ENCODE measurements at places on chromosomes 3 and 15.

DNA sequence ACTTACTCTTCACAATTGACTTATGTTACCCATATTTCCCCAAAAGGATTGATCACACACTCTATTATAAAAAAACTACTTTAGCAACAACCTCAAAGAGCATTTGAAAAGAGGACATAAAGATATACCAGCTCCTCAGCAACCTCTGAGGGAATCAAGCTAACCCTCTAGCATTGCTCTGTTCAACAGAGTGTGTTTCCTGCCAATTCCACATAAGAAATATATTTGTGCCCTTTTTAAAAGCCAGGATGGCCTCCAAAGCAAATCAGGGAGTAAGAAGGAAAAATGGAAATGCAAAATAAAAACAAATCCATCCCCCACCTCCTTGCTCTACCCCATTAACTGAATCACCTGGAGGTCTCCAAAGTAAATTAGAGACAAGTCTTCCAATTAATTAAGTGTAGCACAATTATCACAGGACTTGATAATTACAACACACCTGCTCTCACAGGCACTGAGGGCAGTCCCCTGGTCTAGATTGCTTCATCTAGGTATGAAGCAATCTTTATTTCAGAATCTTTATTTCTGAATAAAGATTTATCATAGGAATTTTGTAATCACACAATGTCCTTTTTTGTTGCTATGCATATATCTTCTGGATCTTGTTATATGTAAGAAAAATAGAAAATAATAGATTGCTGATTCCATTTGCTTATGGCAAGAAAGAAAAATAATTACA lies 34.8 kb downstream of the GPR176 start:
- no peak for DNase-seq

DNA sequence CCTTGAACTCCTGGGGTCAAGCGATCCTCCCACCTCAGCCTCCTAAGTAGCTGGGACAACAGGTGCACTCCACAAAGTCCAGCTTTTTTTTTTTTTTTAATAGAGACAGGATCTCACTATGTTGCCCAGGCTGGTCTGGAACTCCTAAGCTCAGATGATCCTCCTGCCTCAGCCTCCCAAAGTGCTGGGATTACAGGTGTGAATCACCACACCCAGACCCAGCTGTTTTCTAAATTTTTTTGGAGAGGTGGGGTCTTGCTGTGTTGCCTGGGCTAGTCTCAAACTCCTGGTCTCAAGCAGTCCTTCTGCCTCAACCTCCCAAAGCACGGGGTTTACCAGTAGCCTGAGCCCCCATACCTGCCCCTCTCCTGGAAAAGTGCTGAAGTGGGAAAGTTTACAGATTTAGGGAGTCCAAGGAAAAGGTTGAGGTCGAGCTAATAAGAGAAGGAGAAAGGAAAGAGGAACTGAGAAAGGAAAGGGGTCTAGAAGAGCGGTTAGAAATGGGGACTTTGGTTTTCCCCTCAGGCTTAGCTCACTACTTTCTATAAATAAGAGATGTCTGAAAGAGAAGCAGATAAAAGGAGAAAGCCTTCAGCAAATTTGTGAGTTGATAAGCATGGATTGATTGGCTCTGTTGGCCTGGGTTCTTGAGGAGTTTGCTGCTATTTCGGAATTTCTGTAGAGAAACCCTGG lies 23.6 kb downstream of the UBE2E1 start:
- DNase-seq, result no peak

DNA sequence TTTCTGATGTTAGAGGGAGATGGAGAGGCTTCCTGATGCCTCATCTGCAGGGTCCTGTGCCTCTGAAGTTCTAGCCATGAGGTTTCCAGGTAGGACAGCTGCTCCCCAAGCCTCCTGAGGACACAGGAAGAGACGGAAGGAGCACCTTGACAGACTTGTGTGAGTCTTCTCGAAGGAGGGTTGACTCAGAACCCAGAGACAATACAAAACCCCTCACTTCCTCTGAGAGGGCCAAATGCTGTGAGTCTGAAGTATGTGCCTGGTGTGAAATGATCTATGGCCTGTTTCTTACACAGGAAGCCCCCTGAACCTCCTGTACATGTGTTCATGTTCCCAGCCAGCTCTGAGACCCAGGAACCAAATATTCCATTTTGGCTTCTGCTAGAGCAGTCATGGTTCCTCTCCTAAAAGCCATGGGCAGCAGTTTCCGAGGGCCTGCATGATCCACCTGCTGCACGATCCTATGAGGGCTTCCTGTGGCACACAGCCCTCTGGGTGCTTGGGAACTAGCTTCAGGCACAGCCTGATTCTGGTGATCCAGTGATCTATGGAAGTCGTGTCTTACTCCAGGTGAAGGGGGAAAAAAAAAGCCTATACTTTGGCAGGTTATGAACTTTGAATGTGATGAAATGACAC lies 62.2 kb downstream of the AAGAB start:
- no peak for DNase-seq

- DNase-seq, result no peak
These were observed 46.1 kb downstream of the CACNA2D3 start for GRCh38 chr3:54168451-54168850.

GRCh38 chr3:126133606-126134005 lies 46.8 kb downstream of the ALDH1L1 start:
- no peak for DNase-seq

GRCh38 chr3:88149101-88149508 lies 654 bp upstream of the C3orf38 start:
- no peak for DNase-seq

- no peak for DNase-seq
These were observed 28.0 kb downstream of the TFG start for GRCh38 chr3:100737334-100737733.

DNA sequence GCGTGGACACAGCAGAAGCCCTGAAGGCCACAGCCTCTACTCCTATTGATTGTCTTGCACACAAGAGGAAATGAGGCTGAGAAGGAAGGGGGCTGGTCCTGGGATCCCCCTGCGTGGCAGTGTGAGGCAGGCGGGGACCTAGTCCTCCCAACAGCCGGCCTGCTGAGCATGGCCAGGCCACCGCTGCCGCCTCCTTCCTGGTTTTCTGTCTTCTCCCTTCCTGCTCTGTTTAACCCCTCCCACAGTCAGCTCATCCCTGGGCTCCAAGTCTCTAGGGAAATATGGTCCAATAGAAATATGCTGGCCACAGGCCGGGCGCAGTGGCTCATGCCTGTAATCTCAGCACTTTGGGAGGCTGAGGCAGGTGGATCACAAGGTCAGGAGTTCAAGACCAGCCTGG lies 42.1 kb upstream of the HES1 start:
- DNase-seq, result no peak

GRCh38 chr3:24480497-24480896 lies 14.2 kb downstream of the THRB start:
- no peak for DNase-seq

- DNase-seq, result no peak
These were observed 257.2 kb downstream of the RBMS3 start for GRCh38 chr3:29537889-29538609.

GRCh38 chr3:150607267-150608065 lies 4.3 kb downstream of the SELENOT start:
- DNase-seq, result no peak

DNA sequence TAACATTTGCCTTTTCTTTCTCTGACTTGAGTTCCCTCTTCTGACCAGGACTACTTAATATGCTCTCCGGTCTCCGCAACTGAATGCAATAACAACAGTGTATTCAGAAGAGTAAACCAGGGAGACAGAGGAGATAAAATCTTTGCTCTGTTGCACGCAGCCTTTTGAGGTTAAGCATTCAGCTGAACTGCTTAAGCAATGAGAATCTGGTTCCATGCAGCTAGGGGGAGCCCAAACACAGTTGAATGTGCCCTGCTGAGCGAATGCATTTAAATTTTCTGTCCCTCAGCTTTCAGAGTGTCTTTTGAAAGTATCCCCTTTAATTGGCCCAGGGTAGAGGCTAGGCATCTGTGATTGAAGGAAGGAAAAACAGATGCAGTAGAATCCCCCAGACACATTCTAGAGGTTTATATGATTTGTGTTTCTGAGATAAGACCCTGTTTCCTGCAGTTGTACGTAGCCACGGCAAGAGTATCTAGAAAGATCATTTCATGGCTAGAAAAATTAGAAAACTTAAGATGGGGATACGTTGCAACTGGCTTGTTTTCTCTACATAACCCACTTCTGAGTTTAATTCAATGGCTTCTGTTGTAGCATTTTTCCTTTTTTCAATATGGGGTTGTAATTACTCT lies 309.6 kb downstream of the TUSC7 start:
- no peak for DNase-seq

- DNase-seq, result no peak
These were observed 912.6 kb downstream of the ROBO1 start for GRCh38 chr3:78855190-78855589.

- DNase-seq, result no peak
These were observed 63.9 kb downstream of the DAPK2 start for GRCh38 chr15:63982381-63982854.

GRCh38 chr3:155228676-155229075 lies 64.8 kb downstream of the STRIT1 start:
- DNase-seq, result no peak

- DNase-seq, result no peak
These were observed 707.2 kb downstream of the NTRK3 start for GRCh38 chr15:87549296-87549695.

Data from CD4-positive, alpha-beta T cell treated with Interleukin-6 at 100 ng/mL for 8 hours (primary cell).